ENCODE measurements at places on chromosomes 5 and 9.
A peak's percentile ranks its signal among the peaks of the same experiment; 100 is the strongest.

GRCh38 chr5:6243706-6244338 is 134.5 kb downstream of the MED10 start:
- no peak for DNase-seq

GRCh38 chr9:130423272-130423671 is 21.5 kb upstream of the ASS1 start:
- DNase-seq, result no peak

GRCh38 chr5:11248966-11249365 is 487.9 kb upstream of the DAP start:
- no peak for DNase-seq

GRCh38 chr5:111854186-111854585 is 97.2 kb upstream of the NREP start:
- DNase-seq, result no peak

- DNase-seq, result no peak
Observed at GRCh38 chr5:1511651-1512540, 11.9 kb downstream of the LPCAT1 start.

- DNase-seq, result peak; percentile 35
Observed at GRCh38 chr9:136342181-136343120, 15.1 kb downstream of the GPSM1 start.

DNA sequence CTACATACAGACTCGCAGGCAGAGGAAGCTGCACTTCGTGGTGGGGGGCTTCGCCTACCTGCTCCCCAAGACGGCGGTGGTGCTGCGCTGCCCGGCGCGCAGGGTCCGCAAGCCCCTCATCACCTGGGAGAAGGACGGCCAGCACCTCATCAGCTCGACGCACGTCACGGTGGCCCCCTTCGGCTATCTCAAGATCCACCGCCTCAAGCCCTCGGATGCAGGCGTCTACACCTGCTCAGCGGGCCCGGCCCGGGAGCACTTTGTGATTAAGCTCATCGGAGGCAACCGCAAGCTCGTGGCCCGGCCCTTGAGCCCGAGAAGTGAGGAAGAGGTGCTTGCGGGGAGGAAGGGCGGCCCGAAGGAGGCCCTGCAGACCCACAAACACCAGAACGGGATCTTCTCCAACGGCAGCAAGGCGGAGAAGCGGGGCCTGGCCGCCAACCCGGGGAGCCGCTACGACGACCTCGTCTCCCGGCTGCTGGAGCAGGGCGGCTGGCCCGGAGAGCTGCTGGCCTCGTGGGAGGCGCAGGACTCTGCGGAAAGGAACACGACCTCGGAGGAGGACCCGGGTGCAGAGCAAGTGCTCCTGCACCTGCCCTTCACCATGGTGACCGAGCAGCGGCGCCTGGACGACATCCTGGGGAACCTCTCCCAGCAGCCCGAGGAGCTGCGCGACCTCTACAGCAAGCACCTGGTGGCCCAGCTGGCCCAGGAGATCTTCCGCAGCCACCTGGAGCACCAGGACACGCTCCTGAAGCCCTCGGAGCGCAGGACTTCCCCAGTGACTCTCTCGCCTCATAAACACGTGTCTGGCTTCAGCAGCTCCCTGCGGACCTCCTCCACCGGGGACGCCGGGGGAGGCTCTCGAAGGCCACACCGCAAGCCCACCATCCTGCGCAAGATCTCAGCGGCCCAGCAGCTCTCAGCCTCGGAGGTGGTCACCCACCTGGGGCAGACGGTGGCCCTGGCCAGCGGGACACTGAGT is 255.9 kb downstream of the SAXO1 start:
- no peak for DNase-seq

DNA sequence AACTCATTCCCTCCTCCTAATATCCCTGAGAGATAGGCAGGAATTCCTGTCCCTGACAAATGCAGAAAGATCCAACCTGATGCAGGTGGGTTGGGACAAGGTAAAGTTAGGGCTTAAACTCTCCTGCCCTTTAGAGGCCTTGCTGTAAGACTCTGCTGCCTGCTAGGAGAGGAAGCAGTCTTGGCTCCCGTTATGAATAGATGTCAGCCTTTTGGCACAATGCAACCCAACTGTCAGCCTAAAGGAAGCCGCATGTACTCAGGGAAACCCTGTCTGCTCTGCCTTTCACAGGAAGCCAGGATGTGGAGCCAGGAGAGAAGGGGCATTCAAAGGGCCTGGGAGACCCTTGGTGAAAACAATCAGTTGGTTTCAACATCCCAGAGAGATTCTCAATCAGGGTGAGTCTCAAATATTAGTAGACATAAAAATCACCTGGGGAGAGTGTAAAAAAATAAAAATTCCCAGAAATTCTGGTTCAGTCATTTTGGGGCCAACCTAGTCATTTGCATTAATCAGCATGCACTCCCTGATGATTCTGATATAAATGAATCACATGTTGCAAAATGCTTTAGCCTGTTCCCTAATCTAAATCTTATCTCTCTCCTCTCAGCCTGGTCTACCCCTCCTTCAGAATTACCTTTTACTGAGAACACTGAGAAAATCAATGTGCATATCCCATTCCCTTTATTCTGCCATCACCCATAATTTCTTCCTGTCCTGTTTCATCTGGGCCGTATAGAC is 136.2 kb upstream of the TRIM32 start:
- DNase-seq, result no peak

GRCh38 chr5:173888473-173889131 is 453 bp downstream of the CPEB4 start:
- DNase-seq, result no peak

GRCh38 chr9:38395653-38396370 is 3.3 kb downstream of the ALDH1B1 start:
- no peak for DNase-seq

GRCh38 chr9:101457003-101457402 is 21.4 kb upstream of the ALDOB start:
- DNase-seq, result no peak

DNA sequence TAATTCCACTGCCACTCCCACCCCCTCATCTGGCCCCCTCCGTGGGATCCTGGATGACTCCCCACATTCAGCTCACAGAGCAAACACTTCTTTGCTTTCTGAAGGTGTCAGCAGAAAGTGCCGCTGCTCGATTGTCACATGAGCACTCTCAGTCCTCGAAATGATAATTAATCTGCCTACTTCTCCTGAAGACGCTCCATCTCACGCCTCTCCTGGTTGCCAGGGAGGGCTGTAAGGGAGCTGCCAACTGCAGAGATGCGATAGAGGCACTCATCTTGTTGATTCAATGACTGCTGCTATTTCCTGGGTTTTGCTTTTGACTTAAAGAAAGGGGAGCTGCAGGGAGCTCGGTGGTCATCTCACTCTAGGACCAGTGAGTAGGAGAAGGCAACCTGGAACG is 206.5 kb downstream of the DAB2IP start:
- DNase-seq, result no peak

DNA sequence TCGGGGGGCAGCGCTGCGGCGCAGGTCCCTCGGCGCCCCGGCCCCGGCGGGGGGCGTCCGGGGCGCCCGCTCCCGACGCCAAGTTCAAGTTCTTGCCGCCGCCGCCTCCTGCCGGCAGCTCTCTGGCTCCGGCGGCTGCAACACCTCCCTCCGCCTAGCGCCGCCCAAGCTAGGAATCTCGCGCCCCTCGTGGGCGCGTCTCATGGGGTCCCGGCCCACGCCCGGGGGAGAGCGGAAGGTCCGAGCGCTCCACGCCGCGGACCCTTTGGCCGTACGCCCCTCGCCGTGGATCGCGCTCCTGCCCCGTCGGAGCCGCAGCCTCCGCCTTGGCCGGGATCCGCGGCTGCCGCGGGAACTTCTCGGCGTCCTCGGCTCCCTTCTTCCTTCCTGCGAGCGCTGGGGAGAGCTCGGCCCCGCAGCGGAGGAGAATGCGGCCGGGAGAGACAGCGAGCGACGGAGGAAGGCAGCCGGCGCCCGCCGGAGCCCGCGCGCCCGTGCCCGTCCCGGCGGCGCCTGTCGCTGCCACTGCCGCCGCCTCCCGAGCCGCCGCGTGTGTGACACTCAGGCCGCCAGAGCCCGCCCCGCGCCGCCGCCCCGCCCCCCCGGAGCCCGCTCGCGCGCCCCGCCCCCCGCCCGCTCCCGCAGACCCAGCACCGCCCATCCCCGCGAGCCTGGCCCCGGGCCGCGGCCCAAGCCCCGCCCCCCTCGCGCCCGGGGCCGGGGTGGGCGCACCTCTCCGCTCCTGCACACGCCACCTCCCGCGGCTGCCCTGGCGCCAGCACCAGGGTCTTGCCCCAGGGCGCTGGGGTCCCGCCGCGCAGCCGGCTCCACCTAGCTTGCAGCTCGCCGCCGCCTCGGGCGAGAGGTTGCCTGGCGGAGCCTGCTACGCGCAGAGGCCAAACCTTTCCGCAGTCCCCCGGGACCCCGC is at the start of gene SHB:
Gene SHB, minus strand, starts transcription at position 527 of the 928 bp plus-strand sequence. CDS start 582 bp downstream, outside the sequence.
- DNase-seq, result peak; percentile 67

GRCh38 chr9:120284821-120285220 is 295.1 kb downstream of the CDK5RAP2 start:
- DNase-seq, result no peak

- DNase-seq, result no peak
Observed at GRCh38 chr5:25763781-25764180, 1119.0 kb upstream of the CDH10 start.

- DNase-seq, result peak; percentile 76
Observed at GRCh38 chr9:32579706-32580331, 6.9 kb upstream of the NDUFB6 start.

DNA sequence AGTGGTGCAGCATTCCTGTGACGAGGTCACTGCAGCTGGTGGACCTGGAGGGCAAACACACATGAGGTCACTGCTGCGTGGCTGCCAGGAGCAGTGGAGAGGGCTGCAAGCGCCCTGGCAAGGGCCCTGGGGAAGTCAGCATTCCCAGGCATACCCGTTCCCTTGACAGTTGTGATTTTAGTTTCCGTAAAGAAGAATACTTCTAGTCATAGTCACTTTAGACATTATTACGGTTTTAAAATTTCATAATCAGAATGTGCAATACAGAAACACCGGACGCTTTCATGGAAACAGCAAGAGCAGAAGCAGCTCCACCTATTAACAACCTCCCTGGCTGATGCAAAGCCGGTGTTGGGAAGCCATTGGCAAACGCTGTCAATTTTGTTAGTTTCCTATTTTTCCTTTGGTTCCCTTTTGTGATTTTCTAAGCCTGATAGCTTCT is 129.8 kb downstream of the GADD45G start:
- DNase-seq, result no peak

DNA sequence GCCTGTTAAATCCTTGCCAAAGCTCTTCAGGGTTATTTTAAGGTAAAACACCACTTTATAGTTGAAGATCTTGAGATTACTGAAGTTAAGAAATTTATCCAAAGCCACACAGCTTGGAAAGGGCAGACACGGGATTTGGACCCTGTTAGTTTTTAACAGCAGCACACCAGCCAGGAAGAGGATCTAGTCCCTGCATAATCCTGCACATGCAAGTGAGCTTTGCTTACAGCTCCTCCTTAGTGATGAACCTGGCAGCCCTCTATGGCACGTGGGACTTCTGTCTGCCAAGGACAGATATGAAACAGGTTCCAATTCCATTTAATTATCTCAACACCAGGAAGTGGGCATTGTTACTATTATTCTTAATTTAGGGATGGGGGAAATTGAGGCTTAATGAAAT is 108.7 kb downstream of the TRIM32 start:
- DNase-seq, result no peak

DNA sequence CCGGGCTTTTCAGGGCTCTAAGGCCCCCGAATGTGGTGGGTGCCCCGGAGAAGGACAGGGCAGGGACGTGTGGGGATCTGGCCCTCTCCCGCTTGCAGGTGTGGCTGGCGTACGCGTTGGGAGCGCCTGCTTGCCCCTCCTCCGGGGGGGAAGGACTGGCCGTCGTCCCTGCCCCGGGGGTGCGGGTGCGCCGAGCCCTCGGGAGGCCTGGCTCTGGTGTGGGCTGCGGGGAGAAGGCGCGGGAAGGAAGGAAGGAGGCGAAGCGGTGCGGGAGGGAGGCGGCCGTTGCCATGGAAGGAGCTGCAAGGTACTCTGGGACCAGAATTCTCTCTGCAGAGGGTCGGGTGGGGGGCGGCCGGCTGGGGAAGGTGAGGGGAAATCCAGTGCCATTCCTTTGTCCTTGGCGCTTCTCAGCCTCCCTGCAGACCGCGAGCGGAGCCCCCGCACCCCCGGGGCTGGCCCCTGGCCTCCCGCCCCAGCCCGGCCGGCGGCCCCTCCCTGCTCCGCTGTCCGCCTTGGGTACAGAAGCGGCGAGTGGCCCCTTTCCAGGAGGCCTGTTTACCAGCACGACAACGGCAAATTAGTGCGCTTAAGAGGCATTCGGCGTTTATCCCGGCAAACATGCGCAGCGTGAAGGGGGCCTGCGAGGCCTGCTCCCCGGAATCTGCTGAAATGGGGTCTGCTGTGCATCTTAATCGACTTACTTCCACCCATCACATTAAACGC is 67.1 kb upstream of the UNC5A start:
- no peak for DNase-seq

DNA sequence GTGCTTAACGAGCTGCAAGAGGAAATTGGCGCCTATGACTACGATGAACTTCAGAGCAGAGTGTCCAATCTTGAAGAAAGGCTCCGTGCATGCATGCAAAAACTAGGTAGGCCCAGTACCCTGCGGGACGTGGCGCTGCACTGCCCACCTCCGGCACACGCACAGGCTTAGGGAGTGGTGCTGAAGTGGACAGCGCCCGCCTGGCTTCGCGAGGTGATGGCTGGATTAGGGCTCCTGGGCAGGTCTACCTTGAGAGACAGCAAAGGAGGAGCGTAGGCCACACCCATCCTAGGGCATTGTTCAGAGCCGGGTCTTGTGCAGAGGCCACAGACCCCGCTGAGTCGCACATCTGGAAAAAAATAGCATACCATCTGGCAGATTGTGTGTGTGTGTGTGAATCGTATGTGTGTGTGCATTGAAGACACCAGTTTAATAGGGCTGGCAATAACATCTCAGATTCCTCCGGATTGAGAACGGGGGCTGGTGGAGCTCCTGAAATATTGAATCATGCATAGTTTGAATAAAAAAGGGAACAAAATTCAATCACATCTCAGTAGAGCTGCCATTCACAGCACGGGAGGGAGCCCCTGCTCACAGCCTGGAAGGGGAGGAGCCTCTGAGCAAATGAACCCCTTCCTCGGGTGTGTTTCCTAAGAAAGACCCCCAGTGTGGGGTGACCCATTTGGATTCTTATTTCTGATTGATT is 11.1 kb downstream of the OLFM1 start:
- DNase-seq, result no peak

GRCh38 chr9:127897193-127897692 is 2.2 kb downstream of the ST6GALNAC6 start:
- no peak for DNase-seq

DNA sequence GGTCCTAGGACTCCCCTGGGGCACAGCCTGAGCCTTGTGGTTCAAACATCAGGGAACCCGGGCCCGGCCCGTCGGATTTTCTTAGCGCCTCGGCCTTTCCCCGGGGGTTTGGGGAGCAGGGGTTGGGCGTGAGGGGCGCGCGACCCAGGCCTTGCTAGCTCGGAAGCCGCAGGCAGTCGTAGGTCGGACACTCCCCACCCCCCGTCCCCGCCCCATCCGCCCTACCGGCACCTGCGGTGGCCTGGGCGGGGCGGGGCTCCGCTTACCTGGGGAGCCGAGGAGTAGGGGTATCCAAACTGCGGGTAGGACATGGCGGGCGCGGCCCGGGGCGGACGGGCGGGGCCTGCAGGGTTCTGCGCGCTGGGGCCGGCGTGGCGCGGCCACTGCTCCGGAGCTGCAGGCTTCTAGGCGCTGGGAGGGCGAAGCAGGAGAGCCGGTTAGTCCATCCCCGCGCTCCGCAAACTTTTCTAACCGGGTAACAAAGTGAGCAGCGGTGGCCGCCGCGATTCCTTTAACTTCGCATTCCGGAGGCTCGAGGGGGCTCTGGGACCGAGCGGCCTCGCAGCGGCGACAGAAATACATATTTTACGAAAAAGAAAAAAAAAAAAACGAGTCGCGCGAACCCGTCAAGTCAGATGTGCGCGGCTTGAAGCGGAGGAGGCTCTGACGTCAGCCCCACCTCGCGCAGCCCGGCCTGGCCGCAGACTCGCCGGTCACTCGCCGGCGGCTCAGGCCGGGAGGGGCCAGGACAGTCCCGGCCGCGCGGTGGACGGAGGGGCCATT is at the start of gene IRX4:
Gene IRX4, minus strand, starts transcription at position 589 of the 783 bp plus-strand sequence. Its CDS starts 278 bp downstream, at position 311.
- DNase-seq, result no peak

Data from activated T-helper 1 cell treated with anti-CD3 and anti-CD28 coated beads, Interleukin-2, amount 50 U/mL, for 16 hours (primary cell).